ENCODE measurements at places on chromosomes 2 and 18.

- DNase-seq: no peak
Observed at GRCh38 chr18:50203801-50204604, 9.1 kb upstream of the MYO5B start.

- DNase-seq: no peak
Observed at GRCh38 chr2:95300450-95300849, 3.3 kb downstream of the KCNIP3 start.

DNA sequence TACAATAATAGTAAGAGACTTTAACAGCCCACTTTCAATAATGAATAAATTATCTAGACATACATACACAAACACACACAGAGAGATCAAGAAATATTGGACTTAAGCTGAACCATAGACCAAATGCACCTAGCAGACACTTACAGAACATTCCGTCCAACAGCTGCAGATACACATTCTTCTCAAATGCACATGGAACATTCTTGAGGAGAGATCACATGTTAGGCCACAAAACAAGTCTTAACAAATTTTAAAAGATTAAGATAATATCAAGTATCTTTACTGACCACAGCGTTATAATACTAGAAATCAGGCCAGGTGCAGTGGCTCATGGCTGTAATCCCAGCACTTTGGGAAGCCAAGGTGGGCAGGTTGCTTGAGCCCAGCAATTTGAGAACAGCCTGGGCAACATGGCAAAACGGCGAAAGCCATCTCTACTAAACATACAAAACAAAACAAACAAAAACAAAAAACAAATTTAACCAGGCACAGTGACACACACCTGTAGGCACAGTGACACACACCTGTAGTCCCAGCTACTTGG, 7.4 kb downstream of the CERKL start:
- DNase-seq: no peak

DNA sequence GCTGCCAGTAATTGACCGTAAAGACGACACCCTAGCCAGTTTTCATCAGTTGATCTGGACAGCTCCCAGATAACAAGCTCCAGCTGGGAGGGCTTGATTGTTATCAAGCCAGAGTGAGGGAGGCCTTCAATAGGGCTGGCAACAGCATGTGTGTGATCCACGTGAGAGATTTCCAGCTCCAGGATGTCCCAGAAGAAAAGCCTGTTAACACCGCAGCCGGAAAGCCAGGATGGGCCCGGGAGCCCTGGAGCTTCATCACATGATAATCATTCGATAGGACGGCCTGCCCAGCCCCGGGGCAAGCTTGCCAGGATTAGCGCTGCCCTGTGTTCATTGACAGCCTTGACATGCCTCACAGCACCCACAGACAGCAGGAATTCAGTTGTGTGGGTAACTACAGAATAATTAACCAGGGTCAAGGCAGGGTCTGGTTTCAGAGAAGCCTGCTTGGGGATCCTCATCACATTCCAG, 182.5 kb downstream of the C1D start:
- DNase-seq: no peak

All from ascending aorta (tissue), 2 donors.